Natural killer cell treated with Interleukin-12 subunit alpha and Interleukin-12 subunit beta and Interleukin-15 and Interleukin-18, amount 100 ng/mL, for 72 hours (primary cell): ENCODE measurements at places on chromosomes 4 and X.

- DNase-seq: peak; percentile 40
These were observed 43.6 kb downstream of the HTT-AS start for GRCh38 chr4:3030566-3031356.

- no peak for DNase-seq
These were observed 138.0 kb upstream of the FAM9B start for GRCh38 chrX:9171841-9172463.

GRCh38 chr4:3805731-3806130, 39.5 kb downstream of the ADRA2C start:
- DNase-seq: no peak

GRCh38 chrX:141220342-141221008, 21.8 kb downstream of the SPANXC start:
- no peak for DNase-seq

GRCh38 chr4:15444879-15445547, 17.2 kb downstream of the C1QTNF7 start:
- DNase-seq: no peak

- DNase-seq: no peak
These were observed 174.8 kb downstream of the BCOR start for GRCh38 chrX:39922926-39923325.

DNA sequence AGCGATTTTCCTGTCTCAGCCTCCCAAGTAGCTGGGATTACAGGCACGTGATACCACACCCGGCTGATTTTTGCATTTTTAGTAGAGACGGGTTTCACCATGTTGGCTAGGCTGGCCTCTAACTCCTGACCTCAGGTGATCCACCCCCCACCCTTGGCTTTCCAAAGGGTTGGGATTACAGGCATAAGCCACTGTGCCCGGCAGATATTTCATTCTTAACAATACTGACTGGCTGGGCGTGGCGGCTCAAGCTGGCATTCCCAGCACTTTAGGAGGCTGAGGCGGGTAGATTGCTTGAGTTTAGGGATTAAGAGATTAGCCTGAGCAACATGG, 1.3 kb downstream of the PQBP1 start:
- DNase-seq: no peak

DNA sequence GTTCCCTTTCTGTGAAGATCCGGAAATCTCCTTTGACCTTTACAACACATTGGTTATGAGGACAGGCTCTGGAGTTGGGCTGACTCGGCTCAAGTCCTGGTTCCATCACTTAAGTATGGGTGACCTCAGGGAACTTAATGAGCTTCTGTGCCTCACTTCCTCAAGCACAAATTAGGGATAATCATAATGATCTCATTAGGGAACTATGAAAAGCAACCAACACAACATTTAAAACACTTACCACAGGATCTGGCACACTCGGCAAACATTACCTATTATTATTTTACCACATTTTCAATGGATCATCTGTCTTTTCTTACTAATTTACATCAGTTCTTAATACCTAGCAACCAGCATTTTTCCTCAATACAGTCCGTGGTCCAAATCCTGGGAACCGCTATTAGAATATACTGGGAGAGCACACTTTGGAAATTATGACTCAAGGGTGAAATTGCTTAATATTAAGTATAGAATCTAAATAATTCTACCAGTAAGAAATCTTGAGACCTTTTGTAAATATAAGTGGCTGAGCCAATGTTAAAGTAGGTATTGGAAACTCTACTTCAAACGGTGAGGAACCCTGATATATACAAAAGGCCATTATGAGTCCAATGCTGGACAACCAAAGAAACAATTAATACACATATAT, 19.6 kb downstream of the ADGRA3 start:
- no peak for DNase-seq

DNA sequence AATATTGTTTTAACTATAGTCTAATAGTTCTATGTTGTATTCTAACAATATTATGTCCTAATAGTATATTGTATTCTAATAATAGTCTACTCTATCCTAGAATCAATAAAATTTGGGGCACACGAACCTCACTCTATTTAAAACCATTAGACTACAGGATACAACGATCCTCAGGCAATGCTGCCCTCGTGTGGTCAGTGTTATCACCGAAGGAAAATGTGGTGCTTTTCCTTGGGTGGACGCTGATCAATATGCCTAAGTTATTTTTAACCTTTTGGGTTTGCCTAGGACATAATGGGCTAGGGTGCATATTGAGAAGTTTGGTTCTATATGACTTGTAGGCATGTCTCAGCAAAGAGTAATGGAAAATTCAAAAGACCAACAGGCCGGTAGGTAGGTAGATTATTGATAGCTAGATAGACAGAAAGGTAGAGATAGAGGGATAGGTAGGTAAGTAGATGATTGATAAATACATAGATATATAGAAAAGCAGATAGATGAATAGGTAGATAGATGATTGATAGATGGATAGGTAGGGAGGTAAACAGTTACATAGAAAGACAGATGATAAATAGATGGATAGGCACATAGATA, 75.1 kb downstream of the PRKX start:
- DNase-seq: no peak

GRCh38 chr4:23881674-23882337, 8.0 kb downstream of the PPARGC1A start:
- DNase-seq: no peak

- no peak for DNase-seq
These were observed 187.1 kb downstream of the BCOR start for GRCh38 chrX:39910651-39911050.

- no peak for DNase-seq
These were observed 18.4 kb upstream of the NSUN7 start for GRCh38 chr4:40731361-40731760.

- DNase-seq: no peak
These were observed 3.2 kb downstream of the HTRA3 start for GRCh38 chr4:8272472-8273428.

DNA sequence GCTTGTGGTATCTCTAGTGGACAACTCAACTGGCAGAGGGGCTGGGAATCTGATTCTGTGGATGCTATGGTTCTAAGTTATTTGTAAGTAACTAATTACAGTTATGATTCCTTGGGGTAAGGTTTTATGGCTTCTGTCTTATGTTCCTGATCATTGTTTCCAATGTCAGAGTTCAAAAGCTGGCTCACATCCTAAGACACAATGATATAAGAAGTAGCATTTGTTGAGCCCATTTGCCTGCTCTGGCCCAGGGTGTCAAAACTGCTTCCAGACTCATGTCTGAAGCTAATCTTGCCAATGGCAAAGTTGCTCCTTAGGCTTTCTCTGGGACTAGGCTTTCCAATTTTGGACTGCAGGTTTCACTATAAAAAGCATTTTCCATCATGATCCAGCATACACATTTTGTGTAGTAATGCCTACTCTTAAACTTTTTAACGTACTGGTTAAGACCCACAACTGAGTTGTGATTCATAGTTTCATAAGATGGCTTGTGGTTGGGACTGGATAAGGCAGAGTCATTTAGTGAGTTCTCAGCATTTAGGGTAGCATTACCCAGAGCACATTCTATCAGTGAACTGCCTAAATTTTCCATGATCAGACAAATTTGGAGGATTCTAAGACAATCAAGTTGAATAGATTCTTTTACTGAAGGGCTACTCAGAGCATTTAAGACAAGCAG, 50.0 kb downstream of the CCNI start:
- no peak for DNase-seq

GRCh38 chr4:139762720-139763119, 97.1 kb downstream of the MGST2 start:
- no peak for DNase-seq

GRCh38 chr4:169033660-169034059, 23.6 kb upstream of the CBR4 start:
- DNase-seq: no peak

DNA sequence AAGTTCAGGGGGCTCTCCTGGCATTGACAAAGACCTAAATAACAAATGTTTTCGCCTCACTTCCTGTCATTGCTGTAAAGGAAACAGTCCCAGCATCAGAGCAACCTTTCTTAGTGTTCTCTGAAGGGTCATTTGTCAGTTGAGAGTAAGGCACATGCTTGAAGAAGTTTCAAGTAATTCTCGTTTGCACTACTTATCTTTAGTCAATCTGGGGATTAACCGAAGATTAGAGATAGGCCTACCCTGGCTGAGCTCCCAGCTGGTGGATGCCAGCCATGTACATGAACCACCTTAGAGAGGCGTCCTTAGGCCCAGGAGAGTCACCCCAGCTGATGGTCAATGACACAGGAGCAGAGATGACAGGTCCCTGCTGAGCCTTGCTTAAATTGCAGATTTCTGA, 189.9 kb upstream of the PGRMC2 start:
- DNase-seq: no peak

GRCh38 chr4:24130637-24131036, 240.8 kb upstream of the PPARGC1A start:
- DNase-seq: no peak

DNA sequence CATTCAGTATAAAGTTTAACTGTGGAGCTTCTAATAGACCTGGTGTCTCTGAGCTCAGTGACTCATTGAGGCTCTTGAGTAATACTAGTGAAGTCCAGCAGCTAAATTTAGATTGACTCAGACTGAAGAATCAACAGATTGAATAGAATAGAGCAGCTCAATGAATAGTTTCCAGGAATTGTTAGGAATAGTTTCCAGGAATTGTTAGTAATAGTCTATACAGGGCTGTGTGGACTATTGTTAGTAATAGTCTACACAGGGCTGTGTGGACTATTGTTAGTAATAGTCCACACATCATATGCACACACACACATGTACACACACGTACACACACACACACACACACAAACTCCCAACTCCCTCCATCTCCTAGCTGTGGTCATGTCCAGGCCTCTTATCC, 3.0 kb downstream of the GIMD1 start:
- DNase-seq: no peak

DNA sequence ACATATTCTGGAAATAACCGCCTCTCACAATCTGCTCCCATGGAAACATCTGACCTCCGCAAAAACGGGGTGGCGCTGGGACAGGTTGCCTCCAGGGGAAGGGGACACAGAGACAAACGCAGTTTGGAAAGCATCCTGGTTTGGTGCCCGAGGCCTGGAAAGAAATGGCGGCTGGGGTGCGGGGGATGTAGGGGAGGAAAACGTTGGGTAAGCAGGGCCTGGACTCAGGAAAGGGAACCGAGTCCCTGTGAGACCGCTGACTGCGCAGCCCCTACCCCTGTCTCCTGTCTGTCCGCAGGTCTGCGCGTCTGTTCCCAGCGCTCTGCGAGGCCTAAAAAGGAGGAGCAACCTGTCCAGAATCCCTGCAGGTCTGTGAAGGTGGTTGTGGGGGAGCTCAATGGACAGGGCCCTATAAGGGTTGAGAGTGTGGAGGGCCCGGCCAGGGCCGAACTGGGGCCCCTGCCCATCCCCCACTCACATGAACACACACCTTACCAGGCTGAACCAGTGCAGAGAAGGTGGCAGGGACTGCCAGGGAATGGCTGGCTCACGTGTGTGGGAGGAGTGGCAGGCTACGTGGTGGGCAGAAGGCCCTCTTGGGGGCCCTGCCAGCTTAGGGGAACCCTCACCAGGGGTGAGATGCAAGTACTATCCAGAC, 672 bp downstream of the TCEAL3 start:
- DNase-seq: no peak
